ENCODE measurements at places on chromosomes 16 and 17.

DNA sequence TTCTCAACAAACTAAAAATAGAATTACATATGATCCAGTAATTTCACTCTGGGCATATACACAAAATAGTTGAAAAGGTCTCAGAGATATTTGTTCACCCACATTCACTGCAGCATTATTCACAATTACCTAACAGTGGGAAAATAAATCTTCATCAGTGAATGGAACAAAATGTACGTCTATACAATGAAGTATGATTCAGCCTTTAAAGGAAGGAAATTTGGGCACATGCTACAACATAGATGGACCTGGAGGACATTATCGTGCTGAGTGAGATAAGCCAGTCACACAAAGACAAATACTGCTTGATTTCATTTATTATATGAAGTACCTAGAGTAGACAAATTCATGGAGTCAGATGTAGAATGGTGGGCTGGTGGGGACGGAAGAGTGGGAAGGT lies 47.0 kb downstream of the MFSD11 start:
- no peak for DNase-seq

DNA sequence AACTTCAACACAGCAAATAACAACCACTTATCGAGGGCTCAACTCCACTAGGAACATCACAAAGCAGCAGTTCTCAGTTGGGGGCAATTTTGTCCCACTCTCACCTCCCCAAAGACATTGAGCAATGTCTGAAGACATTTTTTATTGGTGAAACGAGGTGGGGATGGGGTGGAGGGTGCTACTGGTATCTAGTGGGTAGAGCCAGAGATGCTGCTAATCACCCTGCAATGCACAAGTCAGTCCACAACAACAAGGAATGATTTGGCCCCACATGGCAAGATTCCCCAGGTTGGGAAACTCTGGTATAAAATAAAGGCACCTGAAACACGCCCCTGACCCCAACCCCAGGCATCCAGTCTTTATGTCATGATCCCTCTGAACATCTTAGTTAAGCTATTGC lies 33.3 kb downstream of the TLE7 start:
- no peak for DNase-seq

DNA sequence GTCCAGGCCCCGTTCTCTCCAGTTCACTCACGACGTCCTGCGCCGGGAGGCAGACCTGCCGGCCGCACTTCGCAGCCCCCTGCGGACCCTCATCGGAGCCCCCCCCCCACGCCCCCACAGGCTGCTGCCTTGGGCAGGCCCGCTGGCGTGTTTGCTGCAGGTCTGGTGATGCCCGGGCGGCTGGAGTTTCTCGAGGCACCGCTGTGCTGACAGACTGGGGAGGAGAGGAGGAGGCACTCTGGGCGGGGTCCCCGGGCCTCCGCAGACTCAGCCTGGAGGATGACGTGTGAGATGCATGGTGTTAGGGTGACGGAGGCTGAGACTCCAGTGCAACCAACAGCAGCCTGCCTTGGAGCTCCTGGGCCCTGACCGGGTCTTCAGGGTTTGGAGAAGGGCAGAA lies 24.1 kb downstream of the BAIAP2 start:
- no peak for DNase-seq

- no peak for DNase-seq
Measured at GRCh38 chr16:67398546-67399217, 5.4 kb upstream of the TPPP3 start.

GRCh38 chr17:34024806-34025551 lies 230.1 kb upstream of the CCL2 start:
- no peak for DNase-seq

DNA sequence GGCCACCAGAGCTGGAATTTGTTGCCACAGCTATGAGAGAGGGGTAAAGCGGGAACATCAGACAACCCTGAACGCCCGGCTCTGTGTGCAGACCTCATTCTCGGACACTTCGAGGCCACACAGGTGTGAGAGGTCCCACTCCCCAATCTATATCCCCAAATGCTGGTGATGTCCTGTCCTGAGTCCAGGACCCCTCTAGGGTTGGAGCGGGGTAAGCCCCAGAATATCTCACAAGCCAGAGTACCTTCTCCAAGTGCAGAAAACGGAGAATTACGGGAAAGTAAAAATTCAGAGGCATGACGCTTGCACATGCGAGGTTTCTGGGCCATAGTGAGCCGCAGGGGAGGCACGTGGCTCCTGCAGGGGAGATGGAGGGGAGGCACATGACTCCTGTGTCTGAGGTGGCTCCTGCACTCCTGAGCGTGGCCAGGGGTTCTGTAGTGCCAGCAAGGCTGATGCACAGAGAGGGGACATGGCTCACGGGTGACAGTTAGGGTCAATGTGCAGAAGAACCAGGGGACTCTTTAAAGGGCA lies 248.0 kb downstream of the RBFOX3 start:
- DNase-seq = no peak

GRCh38 chr17:76725580-76726230 lies 701 bp downstream of the JMJD6 start:
- DNase-seq = no peak

GRCh38 chr16:84496991-84497390 lies 7.5 kb downstream of the MEAK7 start:
- no peak for DNase-seq

- no peak for DNase-seq
Measured at GRCh38 chr16:84581158-84581557, 36.7 kb downstream of the COTL1 start.

DNA sequence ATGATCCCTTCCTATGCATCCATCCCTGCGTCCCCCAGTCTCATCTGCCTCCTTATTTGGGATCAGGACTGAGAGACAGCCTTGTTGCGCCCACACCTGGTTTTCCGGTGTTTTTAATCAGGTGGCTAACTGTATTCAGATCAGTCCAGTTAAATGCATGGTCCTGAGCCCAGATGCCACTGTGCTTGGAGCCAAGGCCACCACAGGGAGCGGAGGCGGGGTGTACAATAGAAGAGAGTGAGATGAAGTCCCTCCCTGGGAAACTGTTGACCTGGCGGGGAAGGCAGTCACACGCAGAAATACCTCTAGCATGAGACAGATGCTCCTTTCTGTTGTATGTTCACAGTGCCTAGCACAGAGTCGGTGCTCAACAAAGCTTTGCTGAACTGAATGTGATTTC lies 6.3 kb downstream of the RCVRN start:
- DNase-seq = no peak

- no peak for DNase-seq
Measured at GRCh38 chr16:24713379-24713778, 16.1 kb upstream of the TNRC6A start.

DNA sequence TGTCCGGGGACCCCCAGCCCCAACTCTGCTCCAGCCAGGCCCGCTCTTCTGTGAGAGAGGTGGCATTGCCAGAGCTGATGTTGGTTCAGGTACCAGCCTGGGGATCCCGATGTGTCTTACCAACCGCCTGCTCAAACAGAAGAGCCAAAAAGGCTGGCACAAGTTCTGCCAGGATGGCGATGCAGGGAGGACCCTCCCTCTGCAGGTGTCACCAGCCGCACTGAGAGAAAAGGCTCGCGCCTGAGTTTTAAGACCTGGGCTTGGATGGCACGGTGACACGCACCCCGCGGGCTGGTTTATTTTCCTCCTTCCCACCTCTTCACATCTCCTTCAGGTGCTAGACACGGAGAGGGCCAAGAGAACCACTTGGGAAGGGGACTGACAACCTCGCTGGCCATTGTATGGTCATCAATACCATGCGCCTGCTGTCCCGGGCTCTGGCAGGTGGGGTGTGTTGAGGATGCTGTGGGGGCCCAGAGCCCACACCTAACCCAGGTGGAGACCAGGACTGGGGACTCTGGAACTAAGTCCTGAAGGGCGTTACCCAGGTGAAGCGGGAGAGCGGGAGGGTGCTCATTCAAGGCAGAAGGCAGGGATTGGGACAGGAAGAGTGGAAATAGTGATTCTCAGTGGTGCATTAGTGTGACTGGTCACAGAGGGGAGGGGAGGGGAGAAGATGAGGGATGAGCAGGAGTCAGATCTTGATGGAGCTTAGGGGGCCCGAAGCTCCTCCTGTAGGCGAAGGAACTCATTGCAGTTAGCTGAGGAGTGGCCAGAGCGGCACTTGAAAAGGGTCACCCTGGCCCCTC lies 16.3 kb downstream of the FOXJ1 start:
- DNase-seq = no peak

DNA sequence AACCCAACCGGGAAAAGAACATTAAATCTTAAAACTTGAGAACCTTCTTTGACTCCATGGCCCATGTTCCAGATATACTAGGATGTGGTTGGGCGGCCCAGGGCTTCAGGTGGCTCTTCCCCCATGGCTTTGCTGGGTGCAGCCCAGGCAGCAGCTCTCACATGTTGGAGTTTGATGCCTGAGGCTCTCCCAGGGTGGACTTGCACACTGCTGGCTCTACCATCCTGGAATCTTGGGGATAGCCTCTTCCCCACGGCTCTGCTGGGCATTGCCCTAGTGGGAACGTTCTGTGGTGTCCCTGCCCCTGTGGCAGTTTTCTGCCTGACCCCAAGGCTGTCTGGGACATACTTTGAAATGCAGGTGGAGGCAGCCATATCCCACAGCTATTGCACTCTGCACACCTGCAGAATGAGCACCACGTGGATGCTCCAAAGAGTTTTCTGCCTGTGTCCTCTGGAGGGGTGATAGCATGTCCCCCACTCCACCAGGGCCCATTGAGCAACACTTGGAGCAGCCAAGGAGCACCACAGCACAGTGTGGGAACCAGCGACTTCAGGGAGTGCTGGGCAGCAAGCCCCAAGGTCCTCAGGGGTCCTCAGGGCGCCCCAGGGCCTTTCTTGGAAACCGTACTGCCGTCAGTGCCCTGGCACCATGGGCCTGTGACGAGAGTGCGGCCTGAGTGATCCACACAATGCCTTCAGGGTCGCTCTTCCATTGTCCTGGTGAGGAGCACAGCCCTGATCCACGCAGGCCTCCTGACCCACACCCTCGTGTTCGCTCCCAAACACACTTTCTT lies 70.8 kb downstream of the GOSR1 start:
- DNase-seq = no peak

DNA sequence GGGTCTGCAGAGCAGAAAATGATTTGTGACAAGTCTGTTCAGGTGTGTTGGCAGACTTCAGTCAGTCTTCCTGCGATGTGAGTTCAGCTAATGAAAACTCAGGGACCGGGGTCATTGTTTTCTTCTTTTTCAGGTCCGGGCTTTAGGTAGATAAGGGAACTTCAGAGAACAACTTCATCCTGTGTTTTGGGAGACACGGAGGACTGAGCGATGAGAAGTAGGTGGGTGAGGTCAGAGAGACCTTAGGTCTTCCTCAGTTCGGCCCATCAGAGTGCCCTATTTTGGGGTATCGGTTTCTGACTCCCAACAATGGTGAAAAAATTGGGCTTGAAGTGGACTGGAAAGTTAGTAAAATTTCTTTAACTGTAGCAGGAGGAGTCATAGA lies 88.9 kb upstream of the ATF7IP2 start:
- no peak for DNase-seq

DNA sequence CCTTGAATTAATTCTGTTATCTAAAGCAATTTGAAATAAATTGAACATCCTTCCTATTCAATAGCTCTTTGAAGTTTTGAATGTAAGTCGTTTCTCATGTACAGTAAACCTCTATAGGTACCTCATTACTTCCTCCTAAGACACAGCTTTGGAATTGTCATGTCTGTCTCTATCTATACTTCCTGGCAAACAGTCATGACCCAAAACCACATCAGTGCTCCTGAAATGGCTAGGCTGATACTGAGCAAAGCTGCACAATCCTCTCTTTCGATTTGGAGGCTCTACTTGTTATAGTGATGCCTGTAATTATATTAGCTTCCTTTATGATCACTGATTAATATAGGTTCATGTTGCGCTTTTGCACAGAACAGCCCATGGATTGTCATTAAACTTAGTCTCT lies 110.1 kb downstream of the ADAMTS18 start:
- DNase-seq = no peak

GRCh38 chr16:7148606-7149005 lies 184.0 kb upstream of the RBFOX1 start:
- DNase-seq = no peak

- DNase-seq = no peak
Measured at GRCh38 chr16:83952587-83952939, 477 bp upstream of the OSGIN1 start.

Data from thymus (tissue), 14 donors.